ENCODE measurements at places on chromosomes 12 and 14.

GRCh38 chr12:129776977-129777667 lies 126.7 kb downstream of the TMEM132D start:
- H3K4me3 ChIP-seq = no peak overlapping the region
- H3K27me3 ChIP-seq = no peaks in the 10 kb centered on the region
- H3K27ac ChIP-seq = no peak overlapping the region
- no peaks in the 10 kb centered on the region for H3K4me1 ChIP-seq
- DNase-seq = no peak

DNA sequence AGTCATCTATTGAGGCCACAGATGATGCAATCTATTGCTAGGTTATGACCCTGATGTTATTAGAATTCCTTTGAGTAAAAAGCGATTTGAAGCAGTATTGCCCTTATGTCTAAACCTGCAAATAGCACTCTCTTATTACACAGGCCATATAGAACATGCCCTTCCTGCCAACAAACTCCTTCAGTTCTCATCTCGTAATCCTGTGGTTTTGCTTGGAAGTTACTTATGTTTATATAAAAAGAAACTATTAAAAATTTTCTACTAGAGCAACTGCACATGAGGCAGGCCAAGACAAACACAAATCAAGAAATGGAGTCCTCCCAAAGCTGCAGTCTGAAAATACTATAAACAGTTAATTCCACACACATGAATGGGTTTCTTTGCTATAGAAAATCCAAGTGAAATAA lies 1200.2 kb downstream of the LRFN5 start:
- H3K27ac ChIP-seq = no peak overlapping the region
- no peak overlapping the region for H3K4me3 ChIP-seq
- H3K36me3 ChIP-seq = no peaks in the 10 kb centered on the region
- no peak for DNase-seq

- DNase-seq = no peak
- no peak overlapping the region for H3K4me3 ChIP-seq
- H3K27ac ChIP-seq = no peak overlapping the region
- no peaks in the 10 kb centered on the region for H3K4me1 ChIP-seq
These were observed 363.9 kb downstream of the CEP128 start for GRCh38 chr14:80577599-80577998.

GRCh38 chr12:131002216-131002631 lies 48.5 kb downstream of the ADGRD1 start:
- H3K4me3 ChIP-seq = no peak overlapping the region
- H3K27ac ChIP-seq = no peak overlapping the region
- no peaks in the 10 kb centered on the region for H3K36me3 ChIP-seq

DNA sequence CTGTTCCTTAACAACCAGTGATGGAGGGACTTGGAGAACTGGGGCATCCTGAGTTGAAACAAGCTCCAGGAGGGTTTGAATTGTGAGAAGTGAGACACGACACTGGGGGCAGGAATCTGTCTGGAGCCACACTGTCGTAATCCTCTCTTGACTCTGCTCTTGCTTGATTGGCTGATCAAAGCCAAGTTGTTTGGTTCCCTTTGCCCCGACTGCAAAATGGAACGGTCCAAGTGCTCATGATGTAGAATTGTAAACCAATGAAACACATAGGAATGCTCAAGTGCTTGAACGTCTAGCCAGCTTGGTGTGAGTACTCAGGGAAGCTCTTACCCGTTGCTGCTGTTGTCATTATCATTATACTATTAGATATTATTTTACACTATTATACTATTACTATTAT lies 98.1 kb downstream of the TMEM132C start:
- DNase-seq = no peak
- no peak overlapping the region for H3K4me3 ChIP-seq
- H3K4me1 ChIP-seq = peaks cover 7% of the 10 kb centered on the region
- H3K36me3 ChIP-seq = no peaks in the 10 kb centered on the region
- no peak overlapping the region for H3K27ac ChIP-seq
